Activated T-cell treated with anti-CD3 and anti-CD28 coated beads, Interleukin-2, amount 50 U/mL, for 72 hours (primary cell): ENCODE measurements at places on chromosomes 13 and 19.

GRCh38 chr13:30030141-30030750, 179.8 kb upstream of the UBL3 start:
- H3K36me3 ChIP-seq, result no peaks in the 10 kb centered on the region
- no peaks in the 10 kb centered on the region for H3K27me3 ChIP-seq
- no peak for DNase-seq

- no peak overlapping the region for H3K27ac ChIP-seq
- no peaks in the 10 kb centered on the region for H3K36me3 ChIP-seq
- no peaks in the 10 kb centered on the region for H3K27me3 ChIP-seq
- H3K4me1 ChIP-seq, result peaks cover 14% of the 10 kb centered on the region
Observed at GRCh38 chr19:50465000-50465399, 11.3 kb upstream of the EMC10 start.

GRCh38 chr19:30781519-30781918, 409.3 kb downstream of the ZNF536 start:
- peaks cover 13% of the 10 kb centered on the region for H3K27me3 ChIP-seq
- H3K4me3 ChIP-seq, result no peak overlapping the region
- no peaks in the 10 kb centered on the region for H3K36me3 ChIP-seq
- H3K4me1 ChIP-seq, result no peaks in the 10 kb centered on the region

GRCh38 chr19:33254245-33254824, 28.7 kb upstream of the SLC7A10 start:
- H3K4me3 ChIP-seq, result no peak overlapping the region
- no peak overlapping the region for H3K27ac ChIP-seq
- H3K36me3 ChIP-seq, result no peaks in the 10 kb centered on the region
- H3K4me1 ChIP-seq, result no peaks in the 10 kb centered on the region
- DNase-seq, result no peak

DNA sequence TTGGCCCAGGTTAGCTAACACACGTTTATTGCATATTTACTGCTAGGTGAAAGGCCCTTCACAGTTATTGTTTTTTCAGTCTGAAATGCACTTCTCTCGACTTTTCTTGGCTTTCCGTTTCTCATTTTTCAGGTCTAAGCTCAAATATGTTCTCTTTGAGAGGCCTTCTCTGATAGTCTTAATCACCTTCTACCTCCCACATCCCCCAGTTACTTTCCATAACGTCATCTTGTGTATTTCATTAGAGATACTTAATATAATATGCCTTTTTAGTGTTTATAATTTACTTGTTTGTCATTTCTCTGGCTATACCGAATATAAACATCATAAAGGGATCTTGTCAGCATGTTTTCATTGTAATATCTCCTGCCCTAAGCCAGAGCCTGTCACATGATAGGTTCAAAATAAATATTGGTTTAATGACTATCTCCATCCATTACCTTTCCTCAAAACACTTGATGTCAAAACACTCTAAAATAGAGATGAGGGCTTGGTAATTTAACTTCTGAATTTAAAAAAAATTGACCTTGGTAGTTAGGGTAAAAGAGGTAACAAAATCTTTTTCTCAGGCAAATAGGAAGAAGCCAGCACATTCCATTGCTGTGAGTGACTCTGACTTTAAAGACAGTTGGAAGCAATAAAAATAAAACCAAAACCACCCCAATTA, 168.6 kb upstream of the RFC3 start:
- H3K36me3 ChIP-seq, result no peaks in the 10 kb centered on the region
- no peak overlapping the region for H3K27ac ChIP-seq
- no peak for DNase-seq
- no peak overlapping the region for H3K4me3 ChIP-seq
- H3K4me1 ChIP-seq, result peaks cover 12% of the 10 kb centered on the region
- peaks cover 25% of the 10 kb centered on the region for H3K27me3 ChIP-seq

GRCh38 chr13:72774019-72774418, 7.7 kb downstream of the DIS3 start:
- no peak overlapping the region for H3K27ac ChIP-seq
- H3K36me3 ChIP-seq, result peaks cover 5% of the 10 kb centered on the region
- DNase-seq, result no peak
- H3K4me3 ChIP-seq, result no peak overlapping the region
- no peaks in the 10 kb centered on the region for H3K27me3 ChIP-seq
- H3K4me1 ChIP-seq, result peaks cover 14% of the 10 kb centered on the region

GRCh38 chr19:17861542-17862402, 2.1 kb downstream of the RPL18A start:
- H3K4me3 ChIP-seq, result peak overlapping the region; percentile 91
- no peak for DNase-seq
- peak overlapping the region; percentile 94 for H3K27ac ChIP-seq
- H3K27me3 ChIP-seq, result no peaks in the 10 kb centered on the region
- peaks cover 36% of the 10 kb centered on the region for H3K4me1 ChIP-seq
- peaks cover 14% of the 10 kb centered on the region for H3K36me3 ChIP-seq

GRCh38 chr19:32178956-32179355, 166.5 kb upstream of the ZNF507 start:
- no peak overlapping the region for H3K4me3 ChIP-seq
- DNase-seq, result no peak
- H3K27me3 ChIP-seq, result no peaks in the 10 kb centered on the region
- no peak overlapping the region for H3K27ac ChIP-seq
- H3K4me1 ChIP-seq, result no peaks in the 10 kb centered on the region

DNA sequence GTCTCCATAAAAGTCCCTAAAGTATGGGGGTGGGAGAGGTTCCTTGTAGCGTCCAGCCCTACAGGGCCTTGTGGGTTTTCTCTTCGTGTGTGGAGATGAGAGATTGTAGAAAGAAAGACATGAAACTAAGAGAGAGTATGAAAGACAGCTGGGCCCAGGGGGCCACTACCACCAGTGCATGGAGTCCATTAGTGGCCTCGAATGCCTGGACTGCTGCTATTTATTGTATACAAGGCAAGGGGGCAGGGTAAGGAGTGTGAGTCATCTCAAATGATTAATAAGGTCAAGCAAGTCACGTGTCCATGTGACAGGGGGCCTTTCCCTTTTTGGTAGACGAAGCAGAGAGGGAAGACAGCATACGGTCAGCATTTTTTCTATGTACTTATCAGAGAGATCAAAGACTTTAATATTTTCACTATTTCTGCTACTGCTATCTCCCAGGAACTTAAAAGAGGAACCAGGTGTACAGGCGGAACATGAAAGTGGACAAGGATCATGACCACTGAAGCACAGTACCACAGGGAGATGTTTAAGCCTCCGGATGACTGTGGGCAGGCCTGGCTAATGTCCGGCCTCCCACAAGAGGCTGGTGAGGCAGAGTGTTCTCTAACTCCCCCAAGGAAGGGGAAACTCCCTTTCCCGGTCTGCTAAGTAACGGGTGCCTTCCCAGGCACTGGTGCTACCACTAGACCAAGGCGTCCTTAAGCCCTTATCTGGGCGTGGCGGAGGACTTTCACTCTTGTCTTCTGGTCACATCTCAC, 25.5 kb downstream of the FGF21 start:
- H3K36me3 ChIP-seq, result no peaks in the 10 kb centered on the region
- H3K4me1 ChIP-seq, result peaks cover 5% of the 10 kb centered on the region
- H3K4me3 ChIP-seq, result no peak overlapping the region
- H3K27me3 ChIP-seq, result no peaks in the 10 kb centered on the region
- H3K27ac ChIP-seq, result no peak overlapping the region

DNA sequence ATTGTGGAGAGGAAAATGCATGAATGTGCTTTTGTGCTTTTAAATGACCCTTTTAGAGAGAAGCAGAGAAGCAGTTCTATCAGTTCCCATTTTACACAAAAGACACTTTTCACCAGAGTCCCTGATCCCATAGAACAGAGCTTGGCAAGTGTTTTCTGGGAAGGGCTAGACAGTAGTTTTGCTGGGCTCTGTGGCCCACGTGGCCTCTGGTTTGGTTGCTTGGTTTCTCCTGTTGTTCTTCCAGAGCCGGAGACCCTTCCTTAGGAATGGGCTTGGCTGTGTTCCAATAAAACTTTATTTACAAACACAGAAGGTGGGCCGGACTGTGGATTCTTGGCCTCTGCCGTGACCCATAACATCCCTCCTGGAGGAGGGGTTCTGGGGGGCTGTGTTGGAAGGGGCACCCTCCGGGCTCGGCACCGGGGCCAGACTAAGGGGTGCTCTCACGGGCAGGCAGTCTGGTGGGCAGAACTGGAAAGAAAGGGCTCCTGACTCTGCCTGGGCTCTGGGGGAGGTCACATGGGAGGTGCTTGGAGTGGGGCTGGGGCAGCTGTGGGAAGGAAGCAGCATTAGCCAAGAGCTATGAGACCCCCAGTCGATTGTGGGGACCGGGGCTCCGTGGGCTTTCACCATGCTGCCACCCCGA, 3.2 kb downstream of the SPPL2B start:
- no peak for DNase-seq
- H3K4me3 ChIP-seq, result peak overlapping the region; percentile 24

DNA sequence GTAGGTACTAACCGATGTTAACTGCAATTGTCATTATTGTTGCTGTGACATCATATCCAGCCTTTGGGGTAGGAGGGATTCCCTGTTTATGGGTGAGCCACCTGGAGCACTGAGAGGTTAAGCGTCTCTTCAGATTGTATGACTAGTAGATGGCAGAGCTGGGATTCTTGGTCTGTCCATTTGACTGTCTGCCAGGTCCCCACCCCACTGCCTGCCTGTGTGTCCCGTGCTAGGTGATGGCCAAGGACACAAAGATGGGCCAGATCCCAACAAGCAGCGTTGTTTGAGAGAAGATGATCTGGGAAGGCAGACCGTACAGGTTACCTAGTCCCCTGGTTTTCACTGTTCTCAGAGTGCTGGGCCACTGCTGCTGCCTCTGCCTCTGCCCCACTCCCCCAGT, 16.6 kb downstream of the PPP2R1A start:
- H3K27me3 ChIP-seq, result no peaks in the 10 kb centered on the region
- H3K4me1 ChIP-seq, result peaks cover 17% of the 10 kb centered on the region
- DNase-seq, result no peak
- no peak overlapping the region for H3K4me3 ChIP-seq
- no peak overlapping the region for H3K27ac ChIP-seq

GRCh38 chr19:38806371-38806770, 6.4 kb downstream of the LGALS4 start:
- no peak overlapping the region for H3K27ac ChIP-seq
- no peaks in the 10 kb centered on the region for H3K27me3 ChIP-seq
- DNase-seq, result no peak
- H3K4me3 ChIP-seq, result no peak overlapping the region

GRCh38 chr13:52048516-52048915, 24.0 kb downstream of the UTP14C start:
- no peaks in the 10 kb centered on the region for H3K36me3 ChIP-seq
- no peaks in the 10 kb centered on the region for H3K27me3 ChIP-seq
- H3K27ac ChIP-seq, result no peak overlapping the region

DNA sequence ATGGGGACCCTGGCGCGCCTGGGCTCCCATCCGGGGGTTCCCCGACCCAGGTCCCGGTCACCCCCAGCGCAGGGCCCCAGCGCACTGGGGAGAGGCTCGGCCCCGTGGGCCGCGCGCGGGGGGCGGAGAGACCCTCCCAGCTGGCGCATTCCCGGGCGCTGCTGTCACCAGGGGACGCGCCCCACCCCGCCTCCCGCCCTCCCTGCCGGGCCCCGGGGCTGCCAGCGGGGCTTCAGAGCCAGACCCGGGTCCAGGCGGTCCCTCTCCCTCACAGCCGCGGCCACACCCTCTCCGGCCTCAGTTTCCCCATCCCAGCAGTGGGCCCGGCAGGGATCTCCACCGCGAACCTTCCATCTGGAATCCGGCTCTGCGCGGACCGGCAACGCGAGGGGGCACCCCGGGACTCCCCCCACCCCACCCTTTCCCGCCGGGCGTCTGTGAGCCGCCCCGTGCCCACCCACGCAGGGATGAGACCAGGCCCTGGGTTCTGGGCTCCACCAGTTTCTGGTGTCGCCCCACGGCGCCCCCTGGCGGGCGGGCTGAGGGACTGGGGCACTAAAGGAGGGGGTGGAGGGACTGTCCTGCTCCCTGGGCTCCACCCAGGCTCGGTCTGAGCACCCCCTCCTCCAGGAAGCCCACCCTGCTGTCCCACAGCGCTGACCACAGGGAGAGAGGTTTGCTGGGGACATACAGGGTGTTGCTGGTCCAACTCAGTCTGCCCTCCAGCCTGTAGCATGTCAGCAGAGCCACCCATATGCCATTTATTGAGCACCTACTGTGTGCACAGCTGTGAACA, 878 bp upstream of the ADAMTSL5 start:
- no peaks in the 10 kb centered on the region for H3K27me3 ChIP-seq
- no peak overlapping the region for H3K27ac ChIP-seq
- H3K36me3 ChIP-seq, result no peaks in the 10 kb centered on the region
- DNase-seq, result peak; percentile 82
- peaks cover 19% of the 10 kb centered on the region for H3K4me1 ChIP-seq

- H3K36me3 ChIP-seq, result peaks cover 5% of the 10 kb centered on the region
- H3K27me3 ChIP-seq, result no peaks in the 10 kb centered on the region
- H3K4me3 ChIP-seq, result peak within 1 kb of the TSS; percentile 95
- peak; percentile 91 for DNase-seq
- H3K4me1 ChIP-seq, result peaks cover 39% of the 10 kb centered on the region
Observed at GRCh38 chr19:34254046-34254697, at the start of gene GARRE1. TSS of gene GARRE1 (plus strand) at chr19:34254554. CDS start at chr19:34300474, 45,920 bp downstream.

GRCh38 chr19:56956503-56957226, 116.1 kb upstream of the PEG3 start:
- H3K36me3 ChIP-seq, result peaks cover 4% of the 10 kb centered on the region

- H3K4me1 ChIP-seq, result no peaks in the 10 kb centered on the region
- H3K36me3 ChIP-seq, result no peaks in the 10 kb centered on the region
- DNase-seq, result no peak
- no peak overlapping the region for H3K4me3 ChIP-seq
- H3K27ac ChIP-seq, result no peak overlapping the region
Observed at GRCh38 chr13:78478183-78478582, 125.2 kb downstream of the POU4F1 start.

- DNase-seq, result peak; percentile 84
- peaks cover 42% of the 10 kb centered on the region for H3K4me1 ChIP-seq
- peaks cover 25% of the 10 kb centered on the region for H3K27me3 ChIP-seq
- H3K27ac ChIP-seq, result peak within 1 kb of the TSS; percentile 90
- H3K36me3 ChIP-seq, result peaks cover 8% of the 10 kb centered on the region
Observed at GRCh38 chr19:45863840-45864628, at the start of gene FOXA3. TSS of gene FOXA3 (plus strand) at chr19:45864326. CDS start at chr19:45864457, 131 bp downstream.

- peak; percentile 9 for DNase-seq
- H3K4me1 ChIP-seq, result no peaks in the 10 kb centered on the region
- H3K27me3 ChIP-seq, result no peaks in the 10 kb centered on the region
- H3K27ac ChIP-seq, result no peak overlapping the region
Observed at GRCh38 chr13:49652355-49653305, 24.3 kb downstream of the ARL11 start.

DNA sequence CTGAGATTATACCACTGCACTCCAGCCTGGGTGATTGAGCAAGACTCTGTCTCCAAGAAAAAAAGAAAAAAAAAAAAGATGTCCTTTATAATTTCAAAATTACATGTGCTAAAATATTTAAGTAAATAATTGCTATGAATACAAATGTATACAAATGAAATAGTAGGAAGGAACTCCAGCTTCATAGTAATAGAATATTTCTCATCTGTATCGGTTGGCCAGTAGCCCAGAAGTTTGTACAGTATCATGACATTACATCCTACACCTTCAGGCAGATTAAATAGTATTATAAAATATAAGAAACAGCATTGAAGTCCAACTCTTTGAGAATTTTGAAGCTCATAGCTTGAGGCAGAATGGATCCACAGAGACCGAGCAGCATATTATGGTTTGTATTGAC, 36.5 kb upstream of the CLDN10 start:
- no peaks in the 10 kb centered on the region for H3K4me1 ChIP-seq
- H3K4me3 ChIP-seq, result no peak overlapping the region
- no peak for DNase-seq
- peaks cover 23% of the 10 kb centered on the region for H3K27me3 ChIP-seq
